NCI-H1694 (cell line): ENCODE measurements at places on chromosomes 1 and 21.

- no peak for DNase-seq
Measured at GRCh38 chr1:4838231-4838630, 183.8 kb downstream of the AJAP1 start.

DNA sequence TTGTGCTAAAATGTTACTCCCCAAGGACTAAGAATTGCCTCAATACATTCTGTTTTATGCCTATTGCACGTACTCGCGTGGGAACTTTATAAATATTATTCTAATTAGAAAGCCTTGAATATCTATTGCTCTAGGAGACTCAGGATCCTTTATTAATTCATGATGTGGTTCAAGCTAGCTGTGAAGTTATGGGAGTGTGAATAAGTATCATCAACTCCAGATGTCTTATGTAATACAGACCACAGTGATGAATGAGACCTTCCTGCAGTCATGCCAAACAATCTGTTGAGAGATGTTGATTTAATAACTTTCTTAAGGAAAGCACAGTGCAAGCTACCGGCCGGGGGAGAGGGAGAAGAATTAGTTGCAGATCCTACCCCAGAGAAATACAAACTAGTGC lies 519.2 kb upstream of the ZP4 start:
- DNase-seq = no peak

GRCh38 chr1:204859861-204860267 lies 10.8 kb upstream of the NFASC start:
- DNase-seq = no peak

DNA sequence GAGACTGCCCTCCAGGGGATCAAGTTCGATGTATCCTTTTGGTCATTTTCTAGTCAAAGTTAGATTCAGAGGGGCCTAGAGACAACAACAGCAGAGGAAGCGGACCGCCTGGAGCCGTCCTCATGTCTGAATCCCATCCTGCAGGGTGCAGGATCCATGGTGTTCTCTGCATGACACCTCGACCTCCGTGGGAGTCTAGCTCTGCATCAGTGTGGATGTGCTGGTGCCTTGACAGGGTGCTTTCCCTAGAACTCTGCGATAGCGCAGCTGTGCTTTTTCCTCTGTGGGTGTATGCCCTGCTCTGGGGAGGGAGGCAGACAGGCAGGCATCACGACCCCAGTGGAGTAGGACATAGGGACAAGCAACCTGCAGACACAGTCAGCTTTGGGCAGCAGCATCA lies 48.2 kb upstream of the A3GALT2 start:
- DNase-seq = no peak

DNA sequence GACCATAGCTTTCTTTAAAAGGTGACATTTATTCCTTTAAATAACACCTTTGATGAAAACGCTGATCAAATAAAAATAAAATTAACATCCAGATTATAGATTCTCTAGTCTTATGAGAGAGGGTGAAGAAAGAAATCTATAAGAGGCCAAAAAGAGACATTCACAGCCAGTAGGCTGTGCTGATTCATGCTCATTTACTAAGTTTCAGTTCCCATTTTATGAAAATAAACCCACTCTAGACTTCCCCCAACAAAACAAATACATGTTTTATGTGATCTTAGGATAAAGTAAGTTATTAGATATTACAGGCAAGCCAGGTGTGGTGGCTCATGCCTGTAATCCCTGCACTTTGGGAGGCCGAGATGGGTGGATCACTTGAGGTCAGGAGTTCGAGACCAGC lies 21.1 kb downstream of the ESRRG start:
- DNase-seq = no peak

- DNase-seq = no peak
Measured at GRCh38 chr1:241411056-241411775, 54.2 kb upstream of the RGS7 start.

DNA sequence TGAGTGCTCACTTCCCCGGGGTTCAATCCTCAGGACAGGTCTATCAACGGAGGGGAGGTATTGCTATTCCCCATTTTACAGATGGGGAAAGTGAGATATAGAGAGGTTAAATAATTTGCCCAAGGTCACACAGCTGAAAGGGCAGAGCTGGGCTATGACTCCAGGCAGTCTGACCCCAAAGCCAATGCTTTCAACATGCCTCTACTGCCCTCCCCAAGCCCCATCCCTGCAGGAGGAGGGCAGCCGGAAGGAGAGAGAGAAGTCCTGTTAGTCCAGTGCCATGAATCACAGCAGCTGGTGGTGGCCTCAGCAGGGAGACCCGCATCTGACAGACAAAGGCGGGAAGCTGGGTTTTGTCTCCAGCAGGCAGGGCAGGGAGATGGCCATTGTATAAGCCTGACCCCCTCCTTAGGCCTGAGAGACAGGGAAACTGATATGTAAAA lies 20.0 kb upstream of the CLIC4 start:
- DNase-seq = no peak

DNA sequence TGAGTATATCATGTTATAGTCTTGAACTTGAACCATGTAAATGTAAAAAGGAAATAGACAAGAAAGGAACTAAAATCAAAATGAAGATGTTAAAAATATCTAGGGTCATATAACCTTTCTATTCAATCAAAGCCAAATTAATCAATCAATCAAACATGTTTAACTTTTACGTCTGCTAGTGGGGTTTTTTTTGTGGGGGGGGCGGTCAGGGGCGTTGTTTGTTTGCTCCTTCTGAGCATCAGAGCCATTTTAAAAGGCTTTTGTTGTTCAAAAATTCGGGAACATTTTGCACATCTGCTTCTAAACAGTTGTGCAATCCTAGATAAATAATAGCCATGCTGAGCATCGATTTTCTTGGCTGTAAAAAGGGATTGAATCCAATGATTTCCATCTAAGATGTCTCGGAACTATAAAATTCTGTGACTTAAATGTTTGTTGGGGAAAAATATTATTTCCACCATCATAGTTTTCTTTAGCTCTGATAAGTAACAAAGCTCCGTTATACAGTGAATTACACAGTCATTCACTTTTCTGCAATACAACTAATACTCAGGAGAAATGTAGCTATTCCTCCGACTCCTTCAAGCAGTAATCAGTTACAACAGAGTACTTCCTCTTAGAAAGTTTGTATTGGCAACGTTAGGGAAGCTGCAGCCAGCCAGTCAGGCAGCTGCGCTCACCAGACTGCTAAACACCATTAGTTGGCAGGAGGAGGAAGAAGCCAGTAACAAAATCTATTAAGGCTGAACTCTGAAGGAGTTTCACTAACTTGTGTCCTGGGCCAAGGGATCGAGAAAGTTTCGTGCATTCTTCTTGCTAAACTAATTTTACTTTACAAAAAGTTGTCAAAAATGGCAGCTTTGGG lies 2.2 kb downstream of the SPATA6 start:
- no peak for DNase-seq

GRCh38 chr1:151885479-151885878 lies 23.8 kb downstream of the THEM4 start:
- DNase-seq = no peak

DNA sequence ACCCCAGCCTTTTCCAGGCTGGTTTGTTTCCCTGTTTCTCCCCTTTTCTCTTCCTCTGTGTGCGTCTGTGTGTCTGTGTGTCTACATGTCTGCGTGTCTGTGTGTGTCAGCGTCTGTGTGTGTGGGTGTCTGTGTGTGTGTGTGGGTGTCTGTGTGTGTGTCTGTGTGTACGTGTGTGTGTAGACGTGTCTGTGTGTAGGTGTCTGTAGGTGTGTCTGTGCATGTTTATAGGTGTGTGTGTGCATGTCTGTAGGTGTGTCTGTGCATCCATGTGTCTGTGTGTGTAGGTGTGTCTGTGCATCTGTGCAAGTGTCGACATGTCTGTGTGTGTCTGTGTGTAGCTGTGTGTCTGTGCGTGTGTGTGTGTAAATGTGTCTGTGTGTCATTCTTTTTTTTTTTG lies 3.3 kb downstream of the TTLL10 start:
- no peak for DNase-seq

DNA sequence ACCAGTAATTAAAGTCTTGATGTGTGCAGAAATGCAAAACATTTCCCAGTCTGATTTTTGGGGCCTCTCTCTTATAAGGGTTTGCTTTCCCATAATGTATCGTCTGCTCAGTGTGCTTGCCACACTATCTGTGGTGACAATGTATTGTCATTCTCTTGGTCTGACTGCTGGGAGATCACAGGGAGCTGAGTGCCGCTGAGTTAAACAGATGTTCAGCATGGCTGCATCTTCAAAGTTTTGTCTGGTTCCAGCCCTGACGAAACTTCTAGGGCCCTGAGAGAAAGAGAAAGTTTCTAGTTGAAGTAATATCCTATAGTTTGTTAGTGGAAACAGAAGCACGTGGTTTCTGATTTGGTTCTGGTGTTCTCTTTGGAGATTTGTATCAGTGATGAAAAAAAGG lies 42.6 kb downstream of the DNM3 start:
- DNase-seq = no peak

DNA sequence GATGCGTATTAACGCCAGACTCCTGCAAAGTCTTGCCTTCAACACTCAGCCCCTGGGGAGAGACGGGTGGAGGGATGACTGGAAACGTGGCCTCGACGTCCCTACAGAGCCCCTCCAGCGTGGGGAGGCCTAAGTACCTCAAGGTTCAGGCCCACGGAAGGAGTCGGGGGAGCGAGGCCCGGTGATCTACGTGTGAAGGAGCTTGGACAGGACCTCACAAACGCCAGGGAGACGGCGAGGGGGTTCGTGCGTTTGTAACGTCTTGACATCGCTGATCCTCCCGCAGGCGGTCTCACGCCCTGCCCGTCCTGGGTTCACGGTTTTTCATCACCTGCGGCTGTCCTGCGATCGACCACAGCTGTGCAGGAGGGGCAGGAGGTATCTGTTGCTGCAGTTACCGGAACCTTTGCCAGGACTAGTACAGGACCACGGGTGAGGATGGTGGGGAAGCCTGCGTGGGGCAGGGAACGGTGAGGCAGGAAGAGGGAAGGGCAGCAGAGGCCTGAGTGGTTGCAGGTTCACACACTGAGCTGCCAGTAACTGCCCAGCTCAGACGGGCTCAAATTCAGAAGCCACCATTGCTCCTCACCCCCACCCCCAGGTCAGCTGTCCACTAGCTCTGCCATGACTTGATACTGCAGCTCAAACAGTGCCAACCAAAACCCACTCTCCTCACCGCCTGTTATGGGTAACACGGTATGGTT lies 889 bp upstream of the CCNL2 start:
- no peak for DNase-seq

DNA sequence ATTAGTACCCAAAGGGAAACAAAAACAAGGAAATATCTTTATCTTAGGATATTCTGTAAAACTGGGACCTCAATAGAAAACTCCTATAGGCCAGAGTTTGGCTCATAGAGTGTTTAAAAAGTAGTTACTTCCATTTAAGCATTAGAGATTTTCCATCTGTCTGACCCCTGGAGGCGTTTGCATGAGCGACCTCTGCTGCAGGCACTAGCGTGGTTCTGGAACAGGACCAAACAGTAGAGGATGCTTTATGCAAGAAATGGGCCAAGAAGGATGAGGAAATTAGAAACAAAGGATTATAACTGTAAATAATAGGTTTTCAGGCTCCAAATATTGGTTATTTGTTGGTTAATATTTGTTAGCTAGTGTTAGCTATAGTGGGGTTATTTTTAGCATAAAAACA lies 5.7 kb downstream of the ZBTB40 start:
- no peak for DNase-seq

DNA sequence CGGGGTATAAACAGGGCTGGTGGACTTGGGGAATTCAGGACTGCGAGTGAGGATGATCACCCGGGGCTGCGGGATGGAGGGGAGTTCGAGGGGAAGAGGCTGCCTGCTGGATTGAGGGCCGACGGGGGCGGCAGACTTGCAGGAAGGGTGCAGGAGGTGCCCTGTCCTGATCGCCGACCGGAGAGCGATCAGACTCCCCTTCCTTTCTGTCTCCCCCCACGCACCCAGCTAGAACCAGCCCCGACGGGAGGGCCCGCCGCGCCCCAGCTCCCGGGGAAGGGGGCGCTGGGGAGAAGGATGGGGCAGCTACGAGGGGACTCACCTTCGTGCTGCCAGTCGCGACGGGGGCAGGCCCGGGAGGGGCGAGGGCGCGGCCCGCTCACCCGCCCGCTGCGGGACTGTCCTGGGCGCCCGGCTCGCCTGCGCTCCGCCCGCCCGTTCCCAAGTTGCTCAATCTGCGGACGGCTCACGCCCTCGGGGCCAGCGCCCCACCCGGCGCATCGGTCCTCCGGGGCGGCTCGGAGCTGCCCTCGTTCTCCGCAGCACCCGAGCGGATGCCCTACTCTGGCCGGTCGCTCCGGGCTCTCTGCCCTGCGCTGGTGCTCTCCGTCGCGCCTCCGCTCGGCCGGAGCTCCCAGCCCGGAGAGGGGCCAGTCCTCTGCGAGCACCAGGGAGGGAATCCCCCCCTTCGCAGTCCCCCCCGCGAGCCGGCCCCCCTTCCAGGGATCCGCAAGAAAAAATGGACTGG lies at the start of gene RSPO1:
TSS of gene RSPO1 (minus strand) at position 649 of the 748 bp plus-strand sequence. CDS start 5,231 bp downstream, outside the sequence.
- DNase-seq = no peak

GRCh38 chr1:9194024-9194423 lies 40.5 kb upstream of the H6PD start:
- DNase-seq = no peak

DNA sequence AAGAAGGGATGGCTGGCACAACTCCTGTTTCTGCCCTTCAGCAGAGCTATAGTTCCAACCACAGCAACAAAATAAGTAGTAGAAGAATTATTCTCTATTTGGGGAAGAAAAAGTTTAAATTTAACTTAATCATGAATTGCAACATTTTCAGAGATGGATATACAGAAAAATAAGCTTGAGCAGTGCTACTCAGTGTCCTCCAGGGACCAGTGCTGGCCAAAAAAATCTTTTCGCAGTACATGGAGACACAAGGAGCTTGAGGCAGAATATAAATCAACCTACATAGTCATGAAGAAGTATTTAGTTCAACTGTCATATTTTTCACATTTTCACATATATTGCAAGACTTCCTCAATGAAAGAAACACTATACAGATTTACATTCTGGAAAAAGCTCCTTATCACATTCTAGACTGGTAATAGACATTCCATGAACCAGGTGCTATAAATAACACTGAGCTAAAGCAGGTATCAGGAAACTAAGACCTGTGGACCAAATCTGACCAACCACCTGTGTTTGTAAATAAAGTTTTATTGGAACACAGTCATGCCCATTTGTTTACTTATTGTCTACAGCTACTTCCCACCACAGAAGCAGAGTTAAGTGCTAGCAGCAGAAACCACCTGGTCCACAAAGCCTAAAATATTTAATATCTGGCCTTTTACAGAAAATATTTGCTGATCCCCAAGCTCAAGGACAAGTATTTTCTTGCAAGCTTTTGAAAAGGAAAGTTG lies 101.9 kb downstream of the RGS21 start:
- DNase-seq = no peak

DNA sequence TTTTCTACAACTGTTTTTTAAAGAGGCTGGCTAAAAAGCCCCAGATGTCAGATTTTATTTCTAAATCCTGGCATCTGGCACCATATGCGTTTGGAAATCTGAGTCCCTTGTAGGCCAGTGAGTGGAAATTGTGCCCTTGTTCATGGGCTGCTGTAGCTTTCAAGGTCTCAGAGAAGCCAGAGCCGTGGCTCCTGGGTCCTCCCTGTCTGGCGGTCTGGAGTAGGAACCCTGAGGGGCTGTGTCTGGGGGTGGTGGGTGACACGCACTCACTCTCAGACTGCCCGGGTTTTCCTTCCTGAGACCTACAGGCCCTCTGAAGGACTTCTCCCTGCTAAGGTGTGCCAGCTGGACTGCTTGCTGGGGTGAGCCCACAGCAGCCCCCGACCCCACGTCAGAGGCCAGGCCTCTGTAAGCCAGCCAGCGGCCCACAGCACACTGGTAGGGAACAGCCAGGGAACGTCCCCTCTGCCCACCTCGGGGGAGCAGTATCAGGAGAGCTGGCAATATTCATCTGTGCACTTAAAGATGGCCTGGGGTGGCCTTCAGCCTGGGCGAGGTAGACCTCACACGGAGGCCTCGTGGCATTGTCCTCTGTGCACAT lies 151.5 kb downstream of the PEX14 start:
- DNase-seq = peak; percentile 38
